Stimulated activated CD4-positive, alpha-beta T cell treated with anti-CD3 and anti-CD28 coated beads, Interleukin-12 subunit alpha, Interleukin-12 subunit beta, amount 100 ng/mL, for 48 hours (primary cell): ENCODE measurements at places on chromosomes 11 and 22.

DNA sequence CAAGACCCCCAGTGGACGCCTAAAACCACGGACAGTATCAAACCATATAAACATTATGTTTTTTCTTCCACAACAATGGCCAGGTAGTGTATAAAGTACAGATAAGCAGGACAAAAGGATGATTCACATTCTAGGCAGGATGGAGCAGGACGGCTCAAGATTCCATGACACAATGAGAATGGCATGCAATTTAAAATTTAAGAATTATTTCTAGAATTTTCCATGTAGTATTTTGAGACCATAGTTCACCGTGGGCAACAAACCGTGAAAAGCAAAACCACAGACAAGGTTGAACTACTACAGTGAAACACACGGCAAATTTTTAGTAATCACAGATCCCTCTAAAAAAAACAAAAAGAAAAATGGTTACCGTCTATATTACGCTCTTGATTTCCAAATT, 7.5 kb downstream of the NARS2 start:
- no peak for DNase-seq

- DNase-seq = no peak
Measured at GRCh38 chr11:99766811-99767210, 746.1 kb downstream of the CNTN5 start.

DNA sequence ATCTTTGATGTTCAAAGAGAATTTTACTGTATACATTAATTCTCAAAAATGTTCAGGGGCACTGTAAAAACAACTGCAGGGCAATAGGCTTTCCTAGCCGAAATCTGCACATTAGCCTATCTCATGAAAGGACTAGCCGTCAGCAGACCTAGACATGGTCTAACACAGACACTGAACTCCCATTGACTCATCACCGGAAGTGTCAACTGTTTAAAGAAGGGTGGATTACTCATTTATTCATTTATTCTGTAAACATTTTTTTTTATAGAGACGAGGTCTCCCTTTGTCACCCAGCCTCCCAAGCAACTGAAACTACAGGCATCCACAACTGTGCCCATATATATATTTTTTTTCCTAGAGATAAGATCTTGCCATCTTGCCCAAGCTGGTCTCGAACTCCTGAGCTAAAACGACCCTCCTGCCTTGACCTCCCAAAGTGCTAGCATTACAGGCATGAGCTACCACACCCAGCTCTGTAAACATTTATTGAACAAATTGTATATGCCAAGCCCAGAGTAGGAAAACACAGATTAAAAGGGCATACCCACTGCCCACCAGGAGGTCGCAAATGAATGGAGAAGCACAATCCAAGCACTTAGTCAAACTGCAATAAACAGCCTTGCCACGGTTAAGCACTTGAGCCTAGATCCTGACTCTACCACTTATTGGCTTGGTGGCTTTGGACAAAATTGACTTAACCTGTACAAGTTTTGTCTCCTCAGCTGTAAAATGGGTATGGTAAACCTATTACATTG, 26.6 kb downstream of the RAB30 start:
- DNase-seq = no peak

- no peak for DNase-seq
Measured at GRCh38 chr22:23503736-23504440, 76.2 kb downstream of the IGLL1 start.

DNA sequence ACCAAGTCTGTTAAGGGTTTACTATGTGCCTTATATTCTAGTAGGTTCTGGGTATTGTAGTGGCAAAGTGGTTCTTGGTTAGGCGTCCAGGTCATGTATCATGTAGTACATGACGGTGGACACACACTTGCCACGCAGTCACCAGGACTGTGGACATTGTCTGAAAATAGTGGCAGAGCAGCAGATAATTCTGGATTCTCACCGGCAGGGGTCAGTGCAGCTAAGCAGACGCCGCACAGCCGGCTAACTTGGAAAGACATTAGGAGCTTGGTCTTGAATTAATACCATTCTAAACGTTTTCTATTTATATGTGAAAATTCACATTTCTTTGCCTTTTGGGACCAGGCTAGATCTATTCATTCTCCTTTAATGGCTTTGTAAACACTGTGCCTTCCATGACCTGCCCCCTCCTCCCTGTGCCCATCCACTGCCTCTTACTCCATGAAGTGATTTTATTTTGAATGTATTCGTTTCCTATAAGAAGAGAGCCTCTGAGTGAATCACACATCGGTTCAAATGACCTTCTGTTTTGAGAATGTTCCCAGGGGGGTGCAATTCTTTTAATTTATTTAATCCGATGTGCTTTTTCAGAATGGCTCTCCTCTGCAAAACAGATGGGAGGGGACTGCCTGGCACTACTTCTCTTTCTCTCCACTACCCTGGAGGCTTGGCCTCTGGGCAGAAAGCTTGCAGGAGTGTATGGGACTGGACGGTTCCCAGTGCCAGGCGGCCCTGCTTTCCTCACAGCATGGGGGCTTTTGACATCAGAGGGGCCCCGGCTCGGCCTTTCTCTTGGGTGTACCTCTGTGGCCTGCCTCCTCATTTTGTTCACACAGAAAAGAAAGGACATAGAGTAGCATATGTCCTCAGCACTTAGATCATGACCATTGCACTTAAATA, 378.0 kb downstream of the NTM start:
- peak; percentile 33 for DNase-seq

DNA sequence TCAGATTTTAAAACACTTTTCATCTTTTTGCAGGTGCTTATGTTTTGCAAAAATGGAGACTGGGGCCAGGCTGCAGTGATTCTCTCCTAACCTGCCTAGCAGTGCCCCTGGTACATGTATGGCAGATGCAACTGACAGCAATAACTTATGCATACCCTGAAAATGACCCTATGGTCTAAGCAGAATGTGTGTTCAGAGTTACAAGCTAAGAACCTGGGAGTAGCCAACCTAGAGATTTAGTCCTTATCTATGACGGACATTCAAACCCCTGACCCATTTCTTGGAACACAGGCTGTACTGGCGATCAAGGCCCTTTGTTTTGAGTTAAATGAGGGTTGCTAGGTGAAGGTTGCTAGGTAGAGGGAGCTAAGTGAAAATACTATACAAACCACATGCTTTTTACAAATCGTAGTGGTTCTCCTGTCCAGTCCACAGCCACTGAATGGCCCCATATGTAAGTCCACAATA, 184.9 kb upstream of the SESN3 start:
- DNase-seq = no peak

- no peak for DNase-seq
Measured at GRCh38 chr11:13434247-13435205, 28.5 kb downstream of the BTBD10 start.

GRCh38 chr11:92702805-92703448, 266.5 kb upstream of the MTNR1B start:
- DNase-seq = no peak

DNA sequence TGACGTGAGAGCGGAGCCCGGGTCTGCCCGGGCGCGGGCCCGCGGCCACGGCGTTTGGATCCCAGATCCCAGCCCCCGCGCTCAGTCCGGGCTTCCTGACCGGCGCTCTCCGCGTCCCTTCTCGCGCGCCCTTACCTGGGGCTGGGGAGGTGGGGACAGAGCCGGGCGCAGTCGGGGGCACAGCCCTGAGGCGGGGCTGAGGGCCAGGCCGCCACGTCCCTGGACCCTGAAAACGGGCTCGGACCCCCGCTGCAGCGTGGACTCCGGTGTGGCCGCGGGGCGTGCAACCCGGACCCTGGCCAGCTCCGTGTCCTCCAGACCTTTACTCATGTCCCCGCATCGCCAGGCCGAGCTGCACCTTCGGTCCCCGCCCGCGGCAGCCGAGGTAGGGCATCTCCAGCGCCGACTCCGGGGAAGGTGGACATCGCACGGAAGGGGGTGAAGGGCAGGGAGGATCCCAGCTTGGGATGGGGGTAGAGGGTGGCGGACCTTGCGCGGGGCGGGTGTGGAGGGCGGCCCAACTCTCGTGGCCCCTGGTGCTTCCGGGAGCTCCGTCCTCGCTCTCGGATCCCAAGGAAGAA, 9.9 kb upstream of the AIFM3 start:
- no peak for DNase-seq

DNA sequence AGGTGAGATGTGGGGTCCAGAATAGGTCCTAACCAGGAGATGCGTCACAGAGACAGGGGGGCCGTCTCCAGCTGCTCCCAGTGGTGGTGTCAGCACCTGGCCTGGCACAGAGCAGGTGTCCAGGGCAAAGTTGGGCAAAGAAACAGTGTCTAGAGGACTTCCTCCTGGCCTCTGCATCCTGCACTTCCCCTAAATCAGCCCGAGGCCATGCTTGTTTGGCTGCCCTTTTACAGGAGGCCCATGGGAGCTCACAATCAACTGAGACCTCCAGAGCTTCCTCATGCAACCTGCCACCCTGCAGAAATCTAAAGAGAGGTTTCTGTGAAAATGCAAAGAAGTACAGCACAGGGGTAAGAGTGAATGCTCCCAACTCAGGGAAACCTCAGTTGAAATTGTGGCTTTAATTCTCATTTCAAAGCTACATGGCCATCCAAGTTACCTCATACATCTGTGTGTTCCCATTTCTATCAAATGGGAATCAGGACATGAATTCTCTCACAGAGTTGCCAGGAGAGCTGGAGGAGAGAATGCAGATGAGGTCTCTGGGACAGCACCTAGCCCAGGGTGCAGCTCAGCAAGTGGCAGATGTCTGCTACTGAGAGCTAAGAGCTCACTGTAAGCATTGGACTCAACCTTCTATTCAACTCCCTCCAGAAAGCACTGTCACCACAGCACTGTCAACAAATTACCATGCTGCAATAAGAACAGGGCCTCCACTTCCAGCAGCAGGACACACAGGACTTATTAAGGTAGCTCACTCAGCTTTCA, 32.6 kb downstream of the TCIRG1 start:
- DNase-seq = no peak

DNA sequence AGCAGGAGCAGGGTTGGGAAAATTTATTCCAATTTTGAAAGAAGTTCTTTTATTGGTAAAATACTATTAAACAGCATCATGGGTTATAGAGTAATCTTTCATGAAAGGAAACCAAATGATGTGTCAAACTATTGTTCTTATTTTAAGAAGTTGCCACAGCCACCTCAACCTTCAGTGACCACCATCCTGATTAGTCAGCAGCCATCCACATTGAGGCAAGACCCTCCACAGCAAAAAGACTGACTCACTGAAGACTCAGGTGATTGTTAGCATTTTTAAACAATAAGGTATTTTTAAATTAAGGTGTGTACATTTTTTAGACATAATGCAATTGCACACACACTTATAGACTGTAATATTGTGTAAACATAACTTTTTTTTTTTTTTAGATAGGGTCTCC, 3.7 kb upstream of the HEPHL1 start:
- no peak for DNase-seq

- DNase-seq = no peak
Measured at GRCh38 chr22:46039535-46039934, 62.6 kb upstream of the WNT7B start.

GRCh38 chr11:118081241-118081958, 4.5 kb downstream of the TMPRSS4 start:
- DNase-seq = no peak

DNA sequence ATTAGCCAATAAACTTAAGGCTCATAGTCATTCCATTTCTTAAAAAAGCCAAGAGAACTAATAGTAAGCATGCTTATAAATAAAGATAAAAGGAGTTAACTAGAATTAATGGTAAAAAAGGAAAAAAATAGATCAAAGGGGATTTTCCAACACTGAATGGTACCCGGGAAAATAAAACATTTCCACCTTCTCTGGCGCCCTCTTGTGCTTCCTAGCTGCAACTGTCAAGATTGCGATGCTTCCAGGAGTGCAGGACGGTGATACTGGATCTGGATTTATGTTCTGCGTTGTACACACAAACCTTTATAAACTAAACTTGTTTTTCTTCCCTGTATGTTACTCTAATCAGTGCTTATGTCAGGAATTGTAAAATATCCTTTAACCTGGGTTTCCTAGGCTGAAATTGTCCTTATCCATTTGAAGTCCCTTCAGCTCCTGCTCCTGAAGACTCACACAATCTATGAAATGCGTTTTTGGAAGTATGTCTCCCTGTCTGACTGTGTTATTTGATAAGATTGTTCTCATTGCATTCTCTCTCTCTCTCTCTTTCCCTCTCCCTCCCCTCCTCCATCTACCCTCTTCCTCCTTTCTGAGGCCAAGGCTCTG, 9.6 kb upstream of the HTATIP2 start:
- DNase-seq = no peak

DNA sequence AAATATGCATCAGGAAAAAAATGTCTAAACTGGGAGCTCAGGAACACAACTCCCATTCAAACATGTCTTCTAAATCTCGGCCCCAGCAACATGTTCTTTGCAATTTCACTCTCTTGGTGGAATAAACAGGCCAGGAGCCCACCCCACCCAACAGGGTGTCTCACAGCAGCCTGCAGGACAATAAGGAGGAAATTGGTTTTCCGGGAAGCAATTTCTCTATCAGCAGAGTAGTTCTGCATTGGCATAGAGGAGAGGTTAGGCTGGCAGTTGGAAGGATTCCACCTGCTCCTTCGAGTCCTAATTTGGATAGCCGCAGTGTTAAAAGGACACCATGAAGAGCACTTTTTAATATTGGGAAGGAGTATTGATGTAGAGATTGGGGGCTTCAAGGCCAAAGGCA, 55.9 kb upstream of the BARX2 start:
- no peak for DNase-seq

GRCh38 chr11:93560199-93560932, 17.2 kb upstream of the SMCO4 start:
- no peak for DNase-seq

- no peak for DNase-seq
Measured at GRCh38 chr11:114354076-114354475, 46.2 kb downstream of the C11orf71 start.

DNA sequence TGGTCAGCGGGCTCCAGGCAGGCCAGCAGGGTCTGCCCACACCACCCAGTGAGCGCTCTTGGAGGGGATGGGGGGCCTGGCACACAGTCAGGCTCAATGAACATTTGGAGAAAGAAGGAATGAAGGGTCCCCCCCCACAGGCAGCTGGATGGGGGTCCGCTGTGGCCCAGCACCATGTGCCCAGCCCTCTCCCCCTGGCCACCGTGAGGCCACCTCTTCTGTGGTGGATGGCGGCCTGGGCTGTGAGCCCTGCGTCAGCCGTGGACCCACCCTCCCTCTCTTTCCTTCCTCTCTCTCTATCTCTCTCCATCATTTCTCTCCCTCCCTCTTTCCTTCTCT, 35.1 kb upstream of the MUC5AC start:
- no peak for DNase-seq

- no peak for DNase-seq
Measured at GRCh38 chr11:127675581-127675980, 675.0 kb upstream of the KIRREL3 start.

- peak; percentile 66 for DNase-seq
Measured at GRCh38 chr22:26428515-26429457, at the start of gene ASPHD2. ASPHD2 (plus strand) TSS chr22:26429260; CDS start chr22:26433616, 4,356 bp downstream.

DNA sequence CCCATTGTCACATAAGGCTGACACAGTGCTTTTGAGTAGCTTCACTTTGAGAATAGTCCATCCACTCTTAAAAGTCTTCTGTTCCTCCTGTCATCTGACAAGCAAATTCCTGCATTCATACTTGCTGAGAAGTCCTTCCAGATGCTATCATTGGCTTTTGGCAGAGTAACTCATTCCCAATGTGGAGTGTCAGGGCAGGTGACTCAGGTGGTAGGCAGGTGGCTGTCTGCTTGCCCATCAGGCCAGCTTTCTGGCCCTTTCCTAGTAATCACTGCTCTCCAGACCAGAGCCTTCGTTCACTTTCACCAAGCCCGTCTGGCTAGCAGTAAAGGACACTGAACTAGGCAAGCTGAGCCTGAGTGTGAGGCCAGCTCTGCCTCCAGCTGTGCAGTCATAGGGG, 162.5 kb upstream of the CCDC90B start:
- no peak for DNase-seq
